ENCODE measurements at places on chromosomes 12 and 14. TPM values are rescaled to one million over a fixed set of nuclear protein-coding genes. Genes with fewer than 3 reads are reported as not detected.

- no peak for DNase-seq
Observed at GRCh38 chr14:84535976-84536375, 994.0 kb upstream of the FLRT2 start.

DNA sequence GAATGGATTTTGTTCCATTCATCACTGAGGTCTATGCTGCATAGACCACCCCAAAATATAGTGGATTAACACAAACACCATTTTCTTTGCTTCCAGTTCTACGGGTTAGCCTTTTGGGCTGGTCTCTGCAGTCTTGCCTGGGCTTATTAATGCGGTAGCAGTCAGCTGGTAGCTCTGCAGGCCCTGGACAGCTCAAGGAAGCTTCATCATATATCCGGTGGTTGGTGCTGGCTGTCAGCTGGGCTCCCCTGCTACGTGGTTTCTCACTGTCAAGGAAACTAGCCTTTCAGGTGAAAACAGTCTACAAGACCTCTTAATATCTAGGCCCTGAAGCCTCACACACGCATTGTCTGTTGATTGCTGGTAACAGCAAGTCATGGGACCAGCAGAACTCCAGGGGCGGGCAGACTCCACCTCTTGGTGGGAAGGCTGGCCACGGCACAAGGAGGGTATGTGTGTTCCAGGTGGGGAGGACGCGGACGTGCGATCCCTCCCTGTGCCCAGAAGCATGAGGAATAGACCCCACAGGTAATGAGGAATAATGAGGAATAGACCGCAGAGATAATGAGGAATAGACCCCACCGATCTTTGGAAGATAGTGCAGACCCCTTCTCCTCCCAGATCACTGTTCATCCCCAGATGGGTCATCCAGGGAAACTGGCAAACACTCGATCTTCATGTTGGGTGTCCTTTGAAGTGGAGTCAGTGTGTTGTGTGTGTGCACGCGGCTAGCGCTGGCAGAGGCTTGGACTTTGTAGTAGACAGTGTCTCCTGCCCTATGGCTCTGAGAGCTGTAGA lies 13.3 kb downstream of the TSPAN9 start:
- DNase-seq, result no peak

DNA sequence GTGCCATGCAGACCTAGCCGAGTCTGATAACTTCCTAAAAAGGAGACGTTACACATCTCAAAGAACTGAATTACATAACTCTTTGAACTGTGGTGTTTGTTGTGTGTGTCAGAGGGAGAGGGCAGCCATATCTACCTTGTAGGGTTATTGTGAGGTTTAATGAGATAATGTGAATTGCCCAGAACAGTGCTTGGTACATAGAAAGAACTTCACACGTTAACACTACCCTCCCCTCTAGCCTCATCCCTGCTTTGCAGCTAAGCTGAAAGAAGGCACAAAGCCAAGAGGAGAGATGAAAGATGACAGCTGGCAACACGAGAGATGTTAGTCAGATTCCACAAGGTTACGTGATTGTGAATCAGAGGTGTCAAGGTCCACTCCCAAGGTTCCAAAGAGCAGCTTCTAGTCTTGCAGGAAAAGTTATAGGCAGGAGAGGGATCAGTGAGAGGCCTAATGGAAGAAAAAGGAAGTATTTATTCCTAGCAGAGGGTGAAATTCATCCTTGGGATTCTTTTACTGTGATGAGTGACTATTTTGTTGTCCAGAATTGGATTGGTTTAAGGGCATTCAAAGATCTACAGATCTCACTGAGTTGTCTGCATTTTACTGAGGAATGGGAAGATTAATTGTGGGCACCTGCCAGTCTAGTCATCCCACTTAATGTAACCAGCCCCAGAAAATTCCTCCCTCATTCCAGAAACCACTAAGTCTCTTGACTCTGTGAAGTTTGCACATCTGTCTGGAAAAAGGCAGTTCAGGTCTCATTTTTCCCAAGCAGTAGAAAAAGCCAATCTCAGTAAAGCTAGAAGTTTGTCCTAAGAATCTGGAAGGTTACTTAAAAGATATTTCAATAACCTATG lies 25.9 kb upstream of the WNK1 start:
- DNase-seq, result no peak

DNA sequence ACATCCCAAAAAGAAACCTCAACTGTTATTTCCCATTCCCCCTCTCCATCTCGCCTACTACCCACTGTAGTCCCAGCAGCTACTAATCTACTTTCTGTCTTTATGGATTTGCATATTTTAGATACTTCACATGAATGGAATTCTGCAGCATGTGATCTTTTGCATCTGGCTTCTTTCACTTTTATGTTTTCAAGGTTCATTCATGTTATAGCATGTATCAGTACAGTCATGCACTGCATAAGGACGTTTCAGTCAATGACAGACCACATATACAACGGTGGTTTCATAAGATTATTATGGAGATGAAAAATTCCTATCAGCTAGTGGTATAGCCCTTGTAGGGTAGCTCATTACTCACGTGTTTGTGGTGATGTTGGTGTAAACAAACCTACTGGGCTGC lies 24.5 kb downstream of the PCNX4 start:
- no peak for DNase-seq

DNA sequence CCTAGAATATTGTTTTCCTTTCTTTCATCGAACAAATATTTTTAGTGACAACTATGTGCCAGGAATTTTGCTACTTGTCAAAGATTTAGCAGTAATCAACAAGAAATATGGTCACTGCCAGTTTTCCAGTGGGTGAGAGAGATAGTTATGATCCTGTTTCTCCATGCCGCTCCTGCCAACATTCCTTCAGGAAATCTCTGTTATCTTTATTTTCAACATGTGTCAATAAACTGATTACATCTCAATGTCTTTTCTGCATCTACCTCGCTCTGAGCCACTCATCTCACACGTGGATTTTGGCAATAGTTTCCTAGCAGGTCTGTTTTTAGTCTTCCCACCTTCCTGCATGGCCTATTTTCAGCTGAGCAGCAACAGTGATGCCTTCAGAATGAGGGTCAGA lies 650.0 kb upstream of the STXBP6 start:
- no peak for DNase-seq

- no peak for DNase-seq
Observed at GRCh38 chr12:58323676-58324075, 382.3 kb downstream of the ATP23 start.

GRCh38 chr12:82862876-82863649 lies 176.4 kb downstream of the TMTC2 start:
- no peak for DNase-seq

GRCh38 chr12:107064687-107065086 lies 28.7 kb downstream of the CRY1 start:
- DNase-seq, result no peak

GRCh38 chr14:54719406-54719805 lies 152.5 kb downstream of the SAMD4A start:
- DNase-seq, result no peak

DNA sequence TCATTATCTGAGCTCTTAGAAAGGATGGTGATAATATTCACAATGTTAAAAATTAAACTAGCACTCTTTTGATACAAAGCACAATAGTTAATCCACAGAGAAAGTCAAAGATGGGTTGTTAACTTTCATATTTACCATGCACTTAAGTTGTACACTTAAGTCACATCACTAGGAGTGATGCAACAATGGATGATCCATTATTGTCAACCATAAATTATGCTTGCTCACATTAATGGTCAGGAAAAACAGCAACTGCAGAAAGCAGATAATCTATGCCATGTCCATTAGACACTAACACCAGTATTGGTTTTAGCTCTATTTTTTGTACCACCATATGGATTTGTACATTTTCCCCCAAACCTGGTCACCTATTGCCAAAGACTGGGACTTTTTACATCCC lies 195.5 kb downstream of the FOXA1 start:
- no peak for DNase-seq

DNA sequence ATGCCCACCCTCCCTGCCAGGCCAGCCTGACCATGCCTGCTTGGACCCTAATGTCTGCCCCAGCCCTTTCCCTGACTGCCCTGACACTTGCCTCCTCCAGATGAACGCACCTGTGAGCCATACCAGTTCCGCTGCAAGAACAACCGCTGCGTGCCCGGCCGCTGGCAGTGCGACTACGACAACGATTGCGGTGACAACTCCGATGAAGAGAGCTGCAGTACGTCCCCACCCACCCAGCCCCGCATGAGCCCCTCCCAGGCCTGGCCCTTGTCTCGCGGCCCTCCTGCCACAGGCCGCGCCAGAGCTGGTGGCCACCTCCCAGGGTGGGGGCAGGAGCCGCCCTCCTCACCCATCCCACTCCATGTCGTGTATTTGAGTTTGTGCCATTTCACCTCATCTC lies 14.3 kb upstream of the NXPH4 start:
- DNase-seq, result no peak

GRCh38 chr14:85811340-85811739 lies 281.4 kb downstream of the FLRT2 start:
- DNase-seq, result no peak

DNA sequence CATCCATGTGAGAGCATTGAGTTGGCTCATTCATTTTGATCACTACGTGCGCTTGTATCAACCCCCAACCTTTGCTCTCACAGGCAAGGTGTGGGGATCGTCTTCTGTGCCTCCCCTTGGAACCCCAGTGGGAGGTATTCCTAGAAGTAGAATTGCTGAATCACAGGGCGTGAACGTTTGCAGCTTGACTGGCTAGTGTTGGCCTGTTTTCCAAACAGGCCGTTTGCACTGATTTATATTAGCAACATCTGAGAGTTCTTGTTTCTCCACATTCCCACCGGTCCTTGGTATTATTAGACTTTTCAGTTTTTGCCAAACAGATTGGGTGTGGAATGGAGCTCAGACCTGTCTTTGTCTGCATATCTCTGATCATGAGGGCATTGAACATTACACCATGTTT lies 288.6 kb upstream of the PWP1 start:
- DNase-seq, result peak; percentile 66

DNA sequence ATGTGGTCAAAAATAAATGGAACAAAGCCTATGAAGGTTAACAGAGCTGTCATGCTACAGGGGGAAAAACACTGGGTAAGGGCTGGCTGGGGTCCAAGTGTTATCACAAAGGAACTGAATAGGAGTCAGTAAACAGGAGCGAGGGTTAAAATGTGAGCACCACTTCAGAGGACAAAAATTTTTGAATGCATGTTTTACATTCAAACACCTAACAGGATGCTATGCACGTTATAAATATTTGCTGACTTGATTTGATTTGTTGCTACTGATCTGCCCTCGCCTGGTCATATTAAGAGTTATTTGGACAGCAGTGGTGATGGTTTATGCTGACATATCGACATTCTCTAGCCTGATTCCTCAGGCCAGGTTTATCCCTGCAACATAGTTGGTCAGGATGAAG lies 7.4 kb upstream of the KTN1 start:
- DNase-seq, result no peak

DNA sequence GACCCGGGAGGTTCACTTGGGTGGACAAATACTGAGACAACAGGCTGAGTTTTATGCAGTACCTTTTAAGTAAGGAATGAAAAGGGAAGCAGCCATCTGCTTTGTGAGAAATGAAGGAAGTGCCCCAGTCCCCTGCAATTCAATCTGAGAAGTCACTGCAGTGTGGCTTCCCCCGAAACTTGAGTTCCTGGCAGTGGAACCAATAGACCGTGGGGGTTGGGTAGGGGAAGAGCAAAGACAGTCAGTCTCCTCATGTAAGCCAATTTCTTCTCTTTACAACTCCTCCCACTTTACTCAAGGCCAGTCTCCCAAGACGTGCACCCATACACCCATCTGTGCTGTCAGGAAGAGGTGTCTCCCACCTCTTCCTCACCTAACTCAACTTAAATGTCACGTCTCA lies 206.5 kb downstream of the BCAT1 start:
- DNase-seq, result no peak

- DNase-seq, result no peak
Observed at GRCh38 chr12:30314506-30315100, 381.1 kb downstream of the IPO8 start.

DNA sequence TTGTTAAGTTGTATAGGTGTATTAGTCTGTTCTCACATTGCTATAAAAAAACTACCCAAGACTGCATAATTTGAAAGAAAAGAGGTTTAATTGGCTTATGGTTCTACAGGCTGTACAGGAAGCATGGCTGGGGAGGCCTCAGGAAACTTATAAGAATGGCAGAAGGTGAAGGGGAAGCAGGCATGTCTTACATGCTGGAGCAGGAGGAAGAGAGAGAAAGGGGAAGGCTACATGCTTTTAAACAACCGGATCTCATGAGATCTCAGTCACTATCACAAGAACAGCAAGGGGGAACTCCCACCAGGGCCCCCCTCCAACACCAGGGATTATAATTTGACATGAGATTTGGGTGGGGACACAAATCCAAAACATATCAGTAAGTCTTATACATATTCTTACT lies 60.5 kb upstream of the OR10AD1 start:
- no peak for DNase-seq

- peak; percentile 80 for DNase-seq
Observed at GRCh38 chr12:43805860-43806736, at the start of gene TWF1. Gene TWF1, minus strand, starts transcription at chr12:43806317. Its CDS starts 72 bp downstream, at chr12:43806245.

- no peak for DNase-seq
Observed at GRCh38 chr12:104582739-104583138, 126.0 kb downstream of the CHST11 start.

GRCh38 chr12:22858849-22859570 lies 234.0 kb downstream of the ETNK1 start:
- no peak for DNase-seq

DNA sequence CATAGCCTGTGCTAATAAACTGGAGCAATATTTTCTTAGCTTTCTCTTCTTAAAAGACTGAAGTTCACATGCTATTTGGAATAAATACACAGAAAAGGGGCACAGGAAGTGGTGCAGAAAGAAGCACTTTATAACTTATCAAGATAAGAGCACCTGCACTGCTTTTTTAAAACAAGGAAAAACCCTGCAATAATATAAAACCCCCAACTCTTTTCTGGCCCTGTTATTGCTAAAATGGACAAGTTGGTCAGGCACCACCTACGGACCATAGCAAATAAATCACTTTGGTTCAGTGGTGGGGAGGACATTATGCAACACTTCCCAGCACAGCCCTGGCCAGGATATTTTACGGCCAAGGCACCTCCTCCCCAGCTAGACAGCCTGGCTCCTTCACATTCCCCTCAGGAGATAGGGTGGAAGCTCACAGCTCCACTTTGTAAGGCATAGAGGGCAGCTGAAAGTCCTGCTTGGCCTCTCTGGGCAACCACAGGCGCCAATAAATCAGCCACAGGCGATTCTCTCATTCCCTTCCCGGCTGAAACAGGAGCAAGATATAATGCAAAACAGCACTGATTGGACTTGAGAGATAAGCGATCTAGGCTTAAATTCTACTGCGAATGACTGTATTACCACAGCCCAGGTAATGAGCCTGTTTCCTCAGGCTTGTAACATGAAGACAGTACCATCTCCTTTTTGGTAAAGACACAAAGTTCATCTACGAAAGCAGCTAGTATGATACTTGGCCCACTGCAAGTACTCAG lies 2.0 kb downstream of the ZBTB25 start:
- peak; percentile 56 for DNase-seq

ADAMTS20 gene
- total RNA-seq, result not detected

C12orf60 gene
- total RNA-seq, result 3.6 TPM

HCAR1 gene
- not detected for total RNA-seq

CLEC7A gene
- not detected for total RNA-seq

INHBC gene
- total RNA-seq, result not detected

AHSA1 gene
- total RNA-seq, result 136 TPM

TRIM9 gene
- total RNA-seq, result 2.3 TPM

TSPAN8 gene
- total RNA-seq, result not detected

HOXC4 gene
- 0.61 TPM for total RNA-seq

PTMS gene
- total RNA-seq, result 286 TPM

CARMIL3 gene
- not detected for total RNA-seq

ACOT6 gene
- not detected for total RNA-seq

All from Caki2 (cell line).